ENCODE measurements at places on chromosomes 12 and 14. TPM values are rescaled to one million over a fixed set of nuclear protein-coding genes. Genes with fewer than 3 reads are reported as not detected.

DNA sequence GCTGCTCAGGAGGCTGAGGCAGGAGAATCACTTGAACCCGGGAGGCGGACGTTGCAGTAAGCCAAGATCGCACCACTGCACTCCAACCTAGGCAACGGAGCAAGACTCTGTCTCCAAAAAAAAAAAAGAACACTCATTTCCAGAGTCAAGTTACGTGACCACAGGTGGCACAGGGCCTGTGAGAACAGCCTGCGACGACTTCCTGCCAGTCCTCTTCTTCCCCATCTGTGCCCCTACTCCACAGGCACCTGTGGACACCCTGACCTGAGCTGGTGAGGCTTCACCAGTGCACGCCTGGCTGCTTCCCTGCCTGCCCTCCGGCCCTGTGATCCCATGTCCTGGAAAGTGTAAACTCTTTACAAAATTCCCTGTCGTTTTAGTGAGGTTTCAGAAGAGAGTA, 77.7 kb downstream of the PPP2R5C start:
- no peaks in the 10 kb centered on the region for H3K27me3 ChIP-seq
- no peak for DNase-seq
- H3K4me3 ChIP-seq, result no peak overlapping the region
- peaks cover 9% of the 10 kb centered on the region for H3K36me3 ChIP-seq

DNA sequence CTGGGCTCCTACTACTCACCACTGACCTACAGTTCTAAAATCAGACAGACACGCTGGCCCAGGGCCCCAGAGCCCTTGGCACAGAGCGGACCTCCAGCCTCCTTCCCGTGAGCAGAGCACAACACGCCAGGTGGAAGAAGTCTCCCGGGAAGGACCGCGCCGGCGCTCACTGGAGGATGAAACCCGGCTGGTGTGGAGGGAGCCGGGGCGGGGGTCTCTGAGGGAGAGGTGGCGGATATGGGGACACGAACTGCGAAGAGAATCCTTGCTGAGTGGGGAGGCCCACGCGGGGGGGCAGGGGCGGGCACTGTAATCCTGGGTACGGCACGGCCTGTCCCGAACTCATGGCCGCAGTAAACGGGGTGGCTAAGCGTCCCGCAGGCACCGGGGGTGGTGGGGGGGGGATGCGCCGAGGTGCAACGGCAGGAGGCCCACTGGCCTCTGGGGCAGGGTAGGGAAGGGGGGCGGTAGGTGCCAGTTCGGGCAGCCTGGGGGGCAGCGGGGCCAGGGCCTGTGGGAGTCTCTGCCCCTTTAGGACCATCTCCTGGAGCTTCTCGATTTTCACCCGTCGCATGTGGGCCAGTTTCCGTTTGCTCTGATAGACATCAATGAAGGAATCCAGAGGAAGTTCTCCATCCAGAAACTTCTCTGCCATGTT, 28.8 kb downstream of the VPS37B start:
- H3K27me3 ChIP-seq, result peaks cover 28% of the 10 kb centered on the region
- DNase-seq, result peak; percentile 44
- peaks cover 57% of the 10 kb centered on the region for H3K36me3 ChIP-seq

Gene FITM1
- total RNA-seq, result 0.82 TPM

DNA sequence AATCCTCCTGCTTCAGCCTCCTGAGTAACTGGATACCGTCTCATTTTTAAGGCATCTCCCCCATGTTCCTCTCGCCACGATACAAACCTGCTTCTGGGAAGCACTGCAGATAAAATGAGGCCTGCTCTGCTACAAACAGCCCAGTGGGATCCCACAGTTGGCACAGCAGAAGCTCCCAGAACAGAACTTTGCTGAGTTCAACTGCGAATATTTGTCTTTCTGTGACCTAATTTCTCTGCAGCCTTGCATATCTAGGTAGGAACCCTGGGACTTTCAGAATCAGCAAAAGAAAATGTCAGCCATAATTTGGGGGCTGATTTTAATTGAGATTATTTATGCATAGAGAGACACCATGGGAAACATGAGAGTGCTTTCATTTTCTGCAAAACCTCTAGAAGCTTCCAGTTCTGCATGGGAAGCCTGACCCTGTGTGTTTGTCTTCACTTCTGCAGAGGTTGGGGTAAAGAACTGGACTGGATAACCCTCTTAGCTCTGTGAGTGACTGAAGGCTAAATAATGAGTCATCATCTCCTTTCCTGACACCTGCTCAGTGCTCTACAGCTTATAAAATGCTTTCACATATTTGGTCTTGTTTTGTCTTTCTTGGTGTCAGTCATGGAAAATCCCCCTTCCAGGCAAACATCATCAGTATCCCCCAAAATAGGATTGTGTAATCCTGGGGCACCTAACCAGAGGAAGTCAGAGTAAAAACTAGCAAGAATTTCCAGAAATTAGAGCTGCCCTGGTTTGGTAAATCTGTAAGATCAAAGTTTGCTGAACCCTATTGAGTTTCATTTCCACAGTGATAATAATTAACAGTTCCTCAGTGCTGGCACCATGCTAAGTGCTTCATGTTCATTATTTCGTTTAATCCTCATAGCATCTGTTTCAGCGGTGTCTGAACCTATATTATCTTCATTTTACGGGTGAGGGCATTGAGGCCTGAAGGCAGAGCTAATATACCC, 185.8 kb downstream of the SLC15A4 start:
- no peaks in the 10 kb centered on the region for H3K36me3 ChIP-seq
- no peak overlapping the region for H3K4me3 ChIP-seq
- H3K27me3 ChIP-seq, result no peaks in the 10 kb centered on the region
- no peak for DNase-seq
- H3K27ac ChIP-seq, result no peak overlapping the region

GRCh38 chr14:41749429-41749828, 142.8 kb downstream of the LRFN5 start:
- H3K4me1 ChIP-seq, result no peaks in the 10 kb centered on the region
- no peak overlapping the region for H3K27ac ChIP-seq
- no peaks in the 10 kb centered on the region for H3K36me3 ChIP-seq
- DNase-seq, result no peak
- no peaks in the 10 kb centered on the region for H3K27me3 ChIP-seq

Gene LRP6
- total RNA-seq, result 109 TPM

Gene TSHR
- total RNA-seq, result not detected

DNA sequence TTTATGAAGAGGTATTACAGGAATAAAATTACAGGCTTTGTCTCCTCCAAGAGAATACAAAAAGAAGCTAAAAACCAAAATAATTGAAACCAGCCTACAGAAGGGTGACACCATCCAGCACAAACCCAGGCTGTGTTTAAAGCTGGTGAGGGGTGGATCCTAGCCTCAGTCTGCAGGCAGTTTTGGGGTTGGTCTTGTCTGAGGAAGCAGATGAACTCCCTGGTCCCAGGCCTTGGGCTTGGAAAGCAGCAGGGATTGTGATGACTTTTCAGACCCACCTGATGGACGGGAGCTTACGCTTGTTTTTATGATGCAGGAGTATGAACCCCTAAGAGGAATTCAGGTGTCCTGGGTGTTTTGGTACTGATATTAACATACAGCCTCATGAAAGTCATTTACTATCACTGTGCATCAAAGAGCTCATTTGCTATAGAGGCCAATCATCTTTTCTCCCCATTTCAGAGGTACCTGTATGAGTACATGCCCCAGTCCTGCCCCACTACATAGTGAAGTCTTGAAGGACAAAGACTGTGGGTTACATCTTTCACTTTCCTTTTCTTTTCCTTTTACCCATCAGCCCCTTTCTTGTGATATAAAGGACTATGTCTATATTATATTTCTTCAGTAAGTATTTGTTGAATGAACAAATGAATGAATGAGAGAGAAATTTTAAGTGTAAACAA, 18.1 kb downstream of the PRICKLE1 start:
- H3K27ac ChIP-seq, result no peak overlapping the region
- H3K4me3 ChIP-seq, result no peak overlapping the region
- no peaks in the 10 kb centered on the region for H3K4me1 ChIP-seq
- DNase-seq, result no peak
- no peaks in the 10 kb centered on the region for H3K36me3 ChIP-seq
- no peaks in the 10 kb centered on the region for H3K27me3 ChIP-seq

DNA sequence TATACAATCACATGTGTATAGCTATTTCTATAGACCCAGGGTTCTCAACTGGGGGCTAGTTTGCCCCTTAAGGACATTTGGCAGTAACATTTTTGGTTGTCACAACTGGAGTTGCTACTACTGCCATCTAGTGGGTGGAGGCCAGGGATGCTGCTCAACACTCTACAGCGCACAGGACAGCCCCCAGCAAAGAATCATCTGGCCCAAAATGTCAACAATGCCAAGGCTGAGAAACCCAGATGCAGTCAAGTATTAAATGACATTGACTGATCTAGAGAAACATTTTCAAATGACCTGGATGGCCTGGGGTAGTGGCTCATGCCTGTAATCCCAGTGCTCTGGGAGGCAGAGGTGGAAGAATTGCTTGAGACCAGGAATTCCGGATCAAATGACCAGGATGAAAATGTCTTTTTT, 5.8 kb downstream of the WSB2 start:
- DNase-seq, result peak; percentile 89
- H3K27me3 ChIP-seq, result no peaks in the 10 kb centered on the region
- no peaks in the 10 kb centered on the region for H3K4me1 ChIP-seq
- H3K4me3 ChIP-seq, result no peak overlapping the region
- peaks cover 32% of the 10 kb centered on the region for H3K36me3 ChIP-seq

DNA sequence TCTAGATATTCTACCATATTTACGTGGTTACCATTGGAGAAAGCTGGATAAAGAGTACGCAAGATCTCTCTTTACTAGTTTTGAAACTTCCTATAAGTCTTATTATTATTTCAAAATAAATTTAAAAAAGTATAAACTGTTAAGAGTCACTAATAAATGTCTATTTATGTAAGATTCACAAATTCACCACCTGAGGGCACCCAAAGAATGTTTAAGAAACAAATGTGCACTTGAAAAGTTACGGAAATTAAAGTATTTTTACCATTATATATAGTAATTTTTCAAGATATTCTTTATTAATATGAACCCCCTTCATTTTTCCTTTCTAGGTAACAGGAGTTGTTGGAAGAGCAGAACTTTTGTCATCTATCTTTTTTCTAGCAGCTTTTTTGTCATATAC, 11.9 kb downstream of the TMTC3 start:
- peaks cover 34% of the 10 kb centered on the region for H3K36me3 ChIP-seq
- no peaks in the 10 kb centered on the region for H3K4me1 ChIP-seq
- no peak overlapping the region for H3K4me3 ChIP-seq
- DNase-seq, result no peak
- no peaks in the 10 kb centered on the region for H3K27me3 ChIP-seq

Gene CBLN3
- total RNA-seq, result 2.4 TPM

Gene ACSM4
- 13.9 TPM for total RNA-seq

GRCh38 chr12:72647139-72647538, 375.0 kb downstream of the TRHDE start:
- DNase-seq, result no peak
- H3K4me3 ChIP-seq, result no peak overlapping the region
- no peaks in the 10 kb centered on the region for H3K4me1 ChIP-seq

DNA sequence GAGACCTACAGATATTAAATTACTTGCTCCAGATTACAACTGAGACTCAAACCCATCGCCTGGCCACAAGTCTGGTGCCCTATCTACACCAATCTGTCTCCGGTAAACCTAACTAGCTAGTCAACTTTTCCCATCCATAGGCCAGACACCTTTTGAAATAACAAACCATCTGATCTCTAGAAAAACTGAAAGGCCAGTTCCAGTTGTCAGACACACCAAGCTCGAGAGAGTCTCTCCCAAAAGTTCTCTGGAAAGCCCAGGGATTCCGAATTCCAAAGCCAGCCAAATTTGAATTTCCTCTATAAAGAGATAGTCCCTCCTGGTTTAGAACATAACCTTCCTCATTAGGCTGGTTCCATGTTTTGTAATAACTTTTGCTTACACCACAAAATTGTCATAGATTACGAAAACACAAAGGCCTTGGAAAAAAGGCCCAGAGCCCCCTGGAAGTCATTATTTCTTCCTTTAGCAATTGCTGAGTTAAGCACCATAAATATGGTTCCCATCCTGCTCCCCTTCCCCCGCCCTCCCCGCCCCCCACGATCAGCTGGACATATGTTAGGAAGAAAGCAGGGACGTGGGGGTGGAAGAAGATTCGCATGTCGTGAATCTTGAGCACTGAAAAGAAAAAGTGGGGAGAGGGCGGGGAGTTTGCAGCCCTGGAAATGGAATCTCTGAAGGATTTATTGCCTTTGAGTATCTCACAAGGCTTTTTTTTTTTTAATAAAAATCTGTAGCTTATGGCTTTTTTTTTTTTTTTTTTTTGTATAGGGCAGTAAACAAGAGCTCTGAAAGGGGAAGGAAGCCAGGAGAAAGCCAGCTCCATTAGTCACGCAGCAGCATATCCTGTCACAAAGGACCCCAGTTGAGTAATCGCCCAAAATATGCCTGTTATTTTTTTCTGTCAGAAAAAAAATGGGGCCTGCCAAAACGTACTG, 110.4 kb downstream of the ZFP36L1 start:
- H3K4me3 ChIP-seq, result no peak overlapping the region
- peak overlapping the region; percentile 53 for H3K27ac ChIP-seq
- no peaks in the 10 kb centered on the region for H3K27me3 ChIP-seq
- DNase-seq, result no peak

- no peak overlapping the region for H3K4me3 ChIP-seq
- H3K27me3 ChIP-seq, result peaks cover 75% of the 10 kb centered on the region
- no peaks in the 10 kb centered on the region for H3K4me1 ChIP-seq
- no peak overlapping the region for H3K27ac ChIP-seq
- DNase-seq, result no peak
Measured at GRCh38 chr12:76706761-76707160, 57.2 kb upstream of the ZDHHC17 start.

GRCh38 chr12:120290609-120291305, 946 bp downstream of the RNU4-2 start:
- peak; percentile 86 for DNase-seq
- peak overlapping the region; percentile 49 for H3K4me3 ChIP-seq
- no peaks in the 10 kb centered on the region for H3K27me3 ChIP-seq
- peak overlapping the region; percentile 100 for H3K27ac ChIP-seq

GRCh38 chr12:49909356-49909755, 5.7 kb upstream of the FAIM2 start:
- peaks cover 12% of the 10 kb centered on the region for H3K27me3 ChIP-seq
- no peak overlapping the region for H3K27ac ChIP-seq
- no peak overlapping the region for H3K4me3 ChIP-seq
- no peak for DNase-seq
- no peaks in the 10 kb centered on the region for H3K36me3 ChIP-seq

- peak overlapping the region; percentile 81 for H3K4me3 ChIP-seq
- DNase-seq, result no peak
- H3K27ac ChIP-seq, result no peak overlapping the region
Measured at GRCh38 chr12:93387780-93388179, 10.1 kb downstream of the NUDT4 start.

GRCh38 chr14:71815110-71815509, 117.1 kb upstream of the RGS6 start:
- no peaks in the 10 kb centered on the region for H3K36me3 ChIP-seq
- H3K4me3 ChIP-seq, result no peak overlapping the region
- no peak for DNase-seq
- H3K4me1 ChIP-seq, result no peaks in the 10 kb centered on the region

GRCh38 chr12:130491421-130492357, 154.0 kb downstream of the PIWIL1 start:
- no peaks in the 10 kb centered on the region for H3K36me3 ChIP-seq
- H3K27me3 ChIP-seq, result no peaks in the 10 kb centered on the region
- H3K27ac ChIP-seq, result peak overlapping the region; percentile 30
- H3K4me1 ChIP-seq, result peaks cover 10% of the 10 kb centered on the region

- DNase-seq, result peak; percentile 43
- H3K4me3 ChIP-seq, result no peak overlapping the region
- H3K27ac ChIP-seq, result no peak overlapping the region
- no peaks in the 10 kb centered on the region for H3K36me3 ChIP-seq
- H3K27me3 ChIP-seq, result no peaks in the 10 kb centered on the region
Measured at GRCh38 chr12:1886396-1887008, 31.9 kb downstream of the CACNA2D4 start.

Gene TAS2R9
- total RNA-seq, result not detected

Data from endodermal cell (in vitro differentiated cells).